ENCODE measurements at places on chromosomes 1 and 21.
A peak's percentile ranks its signal among the peaks of the same experiment; 100 is the strongest.

DNA sequence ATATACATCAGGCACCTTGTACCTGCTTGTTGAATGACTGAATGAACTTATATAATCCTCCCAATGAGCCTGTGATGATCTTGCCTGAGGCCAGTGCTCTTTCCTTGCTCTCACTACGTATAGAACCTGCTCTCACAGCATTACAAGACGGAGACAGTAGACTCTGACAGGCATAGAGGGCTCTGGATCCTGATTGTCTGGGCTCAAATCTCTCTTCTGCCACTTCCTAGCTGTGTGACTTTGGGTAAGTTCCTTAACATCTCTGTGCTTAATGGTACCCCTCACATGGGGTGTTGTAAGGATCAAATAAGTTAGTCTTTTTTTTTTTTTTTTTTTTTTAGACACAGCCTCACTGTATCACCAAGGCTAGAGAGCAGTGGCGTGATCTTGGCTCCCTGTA lies 4.2 kb upstream of the MAN1C1 start:
- DNase-seq = no peak

- no peak for DNase-seq
Measured at GRCh38 chr1:59144959-59145358, 151.9 kb upstream of the FGGY start.

GRCh38 chr1:117577191-117577885 lies 28.5 kb upstream of the TENT5C start:
- no peak for DNase-seq

GRCh38 chr1:2203671-2204414 lies 9.3 kb upstream of the FAAP20 start:
- DNase-seq = no peak

- DNase-seq = no peak
Measured at GRCh38 chr1:59477286-59477685, 180.4 kb downstream of the FGGY start.

DNA sequence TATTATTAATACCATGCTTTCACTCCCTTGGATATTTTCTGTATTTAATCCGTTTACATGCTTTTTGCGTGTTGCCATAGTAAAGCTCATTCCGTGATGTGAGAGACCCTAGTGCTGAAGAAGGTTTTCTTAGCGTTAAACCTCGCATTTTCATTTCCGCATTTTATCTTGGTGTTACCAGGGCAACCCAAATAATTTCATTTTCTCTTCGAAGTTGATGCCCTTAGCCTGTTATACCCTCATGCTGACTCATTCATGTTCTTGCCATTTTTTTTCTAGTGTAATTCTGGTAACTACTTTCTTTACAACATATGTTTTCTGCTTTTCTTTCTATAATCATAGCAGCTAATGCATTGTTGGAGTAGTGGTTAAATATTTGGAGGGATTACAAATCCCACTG lies 37.2 kb downstream of the LRRC8C start:
- DNase-seq = no peak

- no peak for DNase-seq
Measured at GRCh38 chr1:154594811-154595210, 13.2 kb downstream of the ADAR start.

DNA sequence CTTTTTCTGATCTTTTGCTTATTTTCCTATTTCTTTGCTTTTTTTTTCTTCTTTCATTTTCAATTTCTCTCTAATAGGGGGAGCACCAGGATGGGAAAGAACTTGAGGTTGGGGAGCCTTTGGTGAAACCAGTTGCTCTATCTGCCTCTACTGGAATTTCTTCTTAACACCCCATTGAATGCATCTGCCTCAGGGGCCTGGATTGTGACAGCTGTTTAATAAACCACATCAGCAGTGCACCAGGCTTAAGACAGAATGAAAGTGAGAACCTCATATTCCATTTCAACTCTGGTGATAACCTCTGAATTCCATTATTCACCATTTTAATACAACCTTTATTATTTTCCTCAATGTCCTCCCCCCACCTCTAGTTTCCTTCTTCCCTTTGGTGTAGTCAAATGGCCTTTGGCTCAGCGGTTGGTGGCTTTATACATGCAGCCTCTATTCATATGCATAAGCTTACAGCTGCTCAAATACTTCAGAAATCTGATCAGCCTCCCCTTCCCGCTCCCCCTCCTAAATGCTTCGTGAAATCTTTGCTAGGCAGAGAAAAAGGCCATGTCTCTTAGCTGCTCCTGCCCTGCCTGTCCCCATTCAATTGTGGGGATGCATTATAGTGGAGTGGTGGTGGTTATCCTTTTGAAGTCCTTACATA lies 537.3 kb upstream of the PLXNA2 start:
- peak; percentile 79 for DNase-seq

- no peak for DNase-seq
Measured at GRCh38 chr1:59188413-59189213, 108.3 kb upstream of the FGGY start.

GRCh38 chr1:58848818-58849411 lies 65.1 kb upstream of the JUN start:
- DNase-seq = no peak

- DNase-seq = no peak
Measured at GRCh38 chr1:53108646-53109580, 33.5 kb downstream of the SLC1A7 start.

DNA sequence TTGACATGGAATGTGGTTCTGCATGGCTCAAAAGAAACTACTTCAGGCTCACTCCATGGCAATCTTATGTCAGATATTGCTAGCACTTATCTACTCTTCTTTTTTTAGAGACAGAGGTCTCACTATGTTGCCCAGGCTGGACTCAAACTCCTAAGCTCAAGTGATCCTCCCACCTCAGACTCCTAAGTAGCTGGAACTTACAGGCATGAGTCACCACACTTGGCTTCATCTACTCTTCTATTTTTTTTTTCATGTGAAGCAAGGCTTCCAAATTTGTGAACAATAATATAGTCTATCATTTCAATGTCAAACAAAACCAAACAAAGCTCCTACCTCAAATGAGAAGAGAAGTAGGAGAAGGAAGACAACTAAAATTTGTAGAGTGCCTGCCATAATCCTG lies 7.5 kb upstream of the PSEN2 start:
- DNase-seq = no peak

GRCh38 chr1:155944444-155944799 lies 3.0 kb downstream of the RXFP4 start:
- no peak for DNase-seq

DNA sequence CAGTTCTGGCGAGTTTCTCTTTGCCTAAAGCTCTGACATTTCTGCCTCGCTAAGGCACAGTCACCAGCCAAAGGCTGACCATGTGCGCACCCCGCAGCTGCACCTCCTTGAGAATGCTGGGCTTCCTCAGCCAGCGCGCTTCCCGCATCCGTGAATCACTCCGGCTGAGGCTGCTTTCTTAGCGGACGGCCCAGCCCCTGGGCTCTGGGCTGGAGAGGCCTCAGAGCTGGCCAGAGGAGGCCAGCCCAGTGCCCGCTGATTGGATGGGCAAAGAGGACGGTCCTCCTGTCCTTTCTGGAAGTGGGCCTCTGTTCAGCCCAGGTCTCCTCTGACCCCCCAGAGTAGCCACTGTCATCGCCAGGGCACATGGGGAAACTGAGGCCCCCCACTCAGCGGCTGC lies 56.1 kb downstream of the PRDM16 start:
- no peak for DNase-seq

GRCh38 chr21:29777160-29777559 lies 162.6 kb downstream of the GRIK1 start:
- DNase-seq = no peak

- no peak for DNase-seq
Measured at GRCh38 chr1:228937851-228938536, 202.7 kb downstream of the RHOU start.

DNA sequence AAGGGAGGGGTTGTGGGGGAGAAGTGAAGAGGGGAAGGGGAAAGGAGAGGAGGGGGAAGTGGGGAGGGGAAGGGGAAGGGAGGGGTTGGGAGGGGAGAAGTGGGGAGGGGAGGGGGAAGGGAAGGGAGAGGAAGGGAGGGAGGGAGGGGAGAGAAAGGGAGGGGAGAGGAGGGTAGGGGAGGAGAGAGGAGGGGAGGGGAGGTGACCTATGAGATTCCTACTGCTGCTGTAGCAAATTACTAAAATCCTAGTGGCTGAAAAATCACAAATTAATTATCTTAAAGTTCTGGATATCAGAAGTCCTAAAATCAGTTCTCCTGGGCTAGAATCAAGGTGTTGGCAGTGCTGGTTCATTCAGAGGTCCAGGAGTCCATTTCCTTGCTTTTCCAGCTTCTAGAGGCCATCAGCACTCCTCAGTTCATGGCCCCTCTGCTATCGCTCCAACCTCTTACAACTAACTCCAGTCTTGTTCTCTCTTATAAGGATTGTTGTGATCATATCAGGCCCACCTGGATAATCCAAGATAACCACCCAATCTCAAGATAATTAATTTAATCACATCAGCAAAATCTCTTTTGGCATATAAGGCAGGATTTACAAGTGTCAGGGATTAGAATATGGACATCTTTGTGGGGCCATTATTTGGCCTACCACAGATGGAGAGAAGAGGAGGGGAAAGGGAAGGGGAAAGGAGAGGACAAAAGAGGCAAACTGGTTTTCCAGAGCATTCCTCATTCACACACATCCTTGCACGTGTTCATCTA lies 30.4 kb upstream of the KANK4 start:
- no peak for DNase-seq

GRCh38 chr21:32712641-32713040 lies 15.2 kb downstream of the SYNJ1 start:
- DNase-seq = no peak

GRCh38 chr1:168623003-168623828 lies 46.8 kb downstream of the XCL1 start:
- DNase-seq = no peak

DNA sequence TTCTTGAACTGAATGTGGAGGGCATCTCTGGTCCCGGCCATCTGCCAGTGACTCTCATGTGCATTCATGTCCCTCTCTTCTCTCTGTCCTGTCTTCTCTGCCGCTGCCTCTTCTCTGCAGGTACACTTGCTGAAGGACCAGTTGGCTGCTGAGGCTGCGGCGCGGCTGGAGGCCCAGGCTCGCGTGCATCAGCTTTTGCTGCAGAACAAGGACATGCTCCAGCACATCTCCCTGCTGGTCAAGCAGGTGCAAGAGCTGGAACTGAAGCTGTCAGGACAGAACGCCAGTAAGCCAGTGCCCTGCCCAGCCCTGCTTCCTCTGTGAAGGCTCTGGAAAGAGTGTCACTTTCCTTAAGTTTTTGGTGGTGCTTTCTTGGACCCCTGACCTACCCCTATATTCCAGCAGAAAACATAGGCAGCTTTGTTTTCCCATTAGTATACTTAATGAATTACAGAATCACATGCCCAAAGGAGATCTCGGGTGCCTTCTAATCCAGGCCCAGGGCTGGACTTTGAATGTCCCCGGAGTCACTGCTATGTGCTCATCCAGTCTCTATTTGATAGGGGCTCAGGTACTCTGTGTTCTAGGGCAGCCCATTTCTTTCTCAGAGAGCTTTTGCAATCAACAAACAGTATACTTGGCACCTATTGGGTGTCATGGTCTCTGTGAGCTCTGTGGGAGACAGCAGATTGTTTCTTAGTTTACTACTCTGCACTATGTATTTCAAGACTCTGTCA lies 11.2 kb downstream of the SPATA46 start:
- no peak for DNase-seq

DNA sequence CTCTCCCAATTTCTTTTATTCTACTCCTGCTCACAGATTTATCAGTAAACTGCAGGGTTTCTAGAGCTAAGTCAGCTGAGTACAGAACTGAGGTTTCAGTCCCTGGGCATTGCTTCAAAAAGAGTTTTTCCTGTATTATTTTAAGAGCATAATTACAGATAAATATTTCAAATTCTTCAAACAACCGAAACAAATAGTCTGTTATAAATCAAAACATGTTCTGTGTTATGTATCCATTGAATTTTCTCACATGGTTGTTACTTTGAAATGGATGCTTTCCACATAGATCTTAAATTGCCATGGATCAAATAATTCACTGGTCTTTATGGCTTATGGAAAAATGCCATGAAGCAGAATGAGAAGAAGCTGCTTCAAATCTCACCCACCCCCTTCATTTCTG lies 64.5 kb downstream of the LRRC8C start:
- DNase-seq = no peak

DNA sequence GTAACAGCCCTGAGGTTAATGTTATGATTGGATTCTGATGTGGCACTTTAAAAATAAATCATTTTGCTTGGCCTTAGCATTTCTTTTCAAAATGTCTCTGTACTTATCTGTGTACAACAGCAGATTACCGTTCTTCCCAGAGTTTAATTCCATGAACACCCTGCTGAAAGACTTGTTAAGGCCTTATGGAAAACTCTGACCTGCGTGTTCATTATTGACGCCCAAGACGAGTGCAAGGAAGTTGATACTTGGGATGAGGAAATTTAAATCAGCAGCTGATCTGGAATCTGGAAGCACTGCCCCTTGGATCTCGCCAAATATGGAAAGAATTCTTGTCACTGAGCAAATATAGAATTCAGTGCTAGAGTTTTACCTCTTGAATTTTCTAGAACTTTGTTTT lies 6.7 kb downstream of the ERG start:
- DNase-seq = no peak

- no peak for DNase-seq
Measured at GRCh38 chr1:106817575-106817974, 238.9 kb upstream of the PRMT6 start.

GRCh38 chr1:38420666-38421065 lies 374.1 kb upstream of the POU3F1 start:
- peak; percentile 39 for DNase-seq

DNA sequence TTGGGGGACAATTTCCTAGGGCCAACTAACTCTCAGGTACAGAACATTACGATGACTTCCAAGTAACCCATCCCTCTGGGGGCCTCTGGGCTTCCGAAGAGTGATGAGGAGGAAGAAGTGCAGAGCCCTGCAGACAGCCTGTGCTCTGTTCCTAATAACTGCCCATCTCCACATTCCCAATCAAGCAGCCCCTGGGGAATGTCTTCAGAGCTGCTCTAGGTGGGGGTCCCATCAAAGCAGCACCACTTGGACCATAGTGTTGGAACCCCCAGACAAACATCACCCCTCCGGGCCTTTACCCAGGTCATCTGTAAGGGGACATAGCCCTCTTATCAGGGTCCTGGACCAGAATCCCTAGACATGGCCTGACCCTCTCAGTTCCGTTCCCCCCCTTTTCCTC lies 357.3 kb downstream of the NPHP4 start:
- DNase-seq = no peak

- DNase-seq = peak; percentile 62
Measured at GRCh38 chr1:56578138-56578962, 1.0 kb downstream of the PLPP3 start.

DNA sequence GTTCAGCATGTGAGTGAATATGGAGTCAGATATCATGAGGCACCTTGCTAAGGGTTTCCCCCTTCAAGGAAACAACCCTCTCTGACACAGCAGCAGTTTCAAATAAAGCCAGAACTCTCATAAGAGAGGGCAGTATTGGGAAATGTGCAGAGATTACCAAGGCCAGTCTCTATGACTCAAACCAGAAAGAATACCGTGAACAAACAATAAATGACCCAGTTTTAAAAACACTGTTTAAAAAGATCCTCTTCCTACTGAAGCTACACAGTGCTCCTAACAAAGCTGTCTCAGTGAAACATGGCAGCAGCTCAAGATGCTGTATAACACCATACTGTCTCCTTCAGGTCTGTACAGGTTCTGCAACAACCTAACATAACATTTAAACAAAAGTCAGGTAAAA lies 102.6 kb downstream of the KIAA0319L start:
- no peak for DNase-seq

- DNase-seq = no peak
Measured at GRCh38 chr1:31199236-31199790, 40.4 kb downstream of the NKAIN1 start.

- DNase-seq = no peak
Measured at GRCh38 chr1:112524986-112525385, 16.2 kb downstream of the WNT2B start.

All from NCI-H1417 (cell line).